Inflammatory macrophage treated with lipopolysaccharide for 1 hour (primary cell): ENCODE measurements at places on chromosomes 11 and 22.

- no peak for DNase-seq
These were observed 435.3 kb downstream of the OPCML start for GRCh38 chr11:133096981-133097380.

- DNase-seq: peak; percentile 9
These were observed 49.2 kb downstream of the DBX1 start for GRCh38 chr11:20110908-20111669.

DNA sequence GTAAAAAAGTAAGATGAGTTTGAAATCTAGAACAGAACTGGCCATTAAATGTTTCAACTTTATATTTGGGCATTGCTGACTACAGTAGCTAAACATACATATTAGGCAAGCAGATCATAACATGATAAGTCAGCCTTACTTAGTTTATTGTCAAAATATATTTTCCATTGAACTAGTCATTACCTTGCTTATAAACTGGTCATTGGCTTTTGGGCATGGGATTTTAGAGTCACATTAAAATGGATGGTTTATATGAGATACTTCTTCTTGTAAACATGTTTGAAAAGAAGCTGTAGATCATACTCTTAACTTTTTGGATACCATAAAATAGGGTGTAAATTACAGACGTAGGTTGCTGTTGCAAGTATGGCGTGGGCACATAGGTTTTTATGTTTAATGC is 2.7 kb downstream of the HIPK3 start:
- no peak for DNase-seq

DNA sequence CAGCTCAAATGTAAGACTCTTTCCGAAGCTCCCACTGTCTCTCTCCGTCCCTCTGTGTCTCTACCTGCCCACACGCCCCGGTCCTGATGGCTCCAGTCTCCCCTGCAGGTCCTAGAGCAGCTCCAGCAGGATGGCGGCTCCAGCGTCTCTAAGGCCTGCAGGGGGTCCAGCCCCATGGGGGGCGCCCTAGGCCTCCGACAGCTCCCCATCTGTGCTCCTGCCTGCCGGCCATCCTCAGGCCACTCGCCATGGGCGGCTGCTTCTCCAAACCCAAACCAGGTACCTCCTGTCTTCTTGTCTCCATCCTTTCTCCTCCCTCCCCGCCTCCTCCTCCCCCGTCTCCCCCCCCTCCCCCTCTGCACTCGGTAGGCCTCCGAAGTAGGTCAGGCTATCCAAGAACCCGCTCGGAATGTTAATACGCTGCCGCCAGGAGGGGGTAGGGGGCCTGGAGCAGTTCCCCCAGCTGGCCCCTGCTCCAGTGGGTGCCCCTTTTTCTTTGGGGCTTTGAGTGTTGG is 699 bp downstream of the AIFM3 start:
- no peak for DNase-seq

- DNase-seq: no peak
These were observed 4.2 kb downstream of the APOBEC3H start for GRCh38 chr22:39101226-39101625.

GRCh38 chr22:19630614-19631013 is 83.7 kb upstream of the SEPTIN5 start:
- DNase-seq: no peak

- no peak for DNase-seq
These were observed 1.9 kb upstream of the SSH3 start for GRCh38 chr11:67301313-67301921.

DNA sequence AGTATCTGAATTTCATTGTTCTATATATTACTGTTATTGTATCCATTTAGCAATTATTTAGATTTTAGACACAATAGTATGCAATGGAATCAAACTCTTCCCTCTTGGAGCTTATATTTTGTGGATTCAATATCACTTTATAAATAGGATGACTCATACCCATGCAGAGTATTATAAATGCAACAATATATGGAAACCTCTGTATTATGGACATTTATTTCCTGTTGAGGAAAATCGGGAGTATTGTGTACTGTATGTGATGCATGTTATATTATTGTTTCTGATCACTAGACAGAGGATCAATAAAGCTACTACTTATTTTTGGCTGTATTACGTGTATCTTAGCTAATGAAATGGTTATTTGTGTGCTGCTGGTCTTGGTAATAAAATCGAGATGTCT is 770 bp downstream of the METTL15 start:
- DNase-seq: no peak

GRCh38 chr11:1925373-1926155 is 6.1 kb downstream of the TNNT3 start:
- DNase-seq: no peak

DNA sequence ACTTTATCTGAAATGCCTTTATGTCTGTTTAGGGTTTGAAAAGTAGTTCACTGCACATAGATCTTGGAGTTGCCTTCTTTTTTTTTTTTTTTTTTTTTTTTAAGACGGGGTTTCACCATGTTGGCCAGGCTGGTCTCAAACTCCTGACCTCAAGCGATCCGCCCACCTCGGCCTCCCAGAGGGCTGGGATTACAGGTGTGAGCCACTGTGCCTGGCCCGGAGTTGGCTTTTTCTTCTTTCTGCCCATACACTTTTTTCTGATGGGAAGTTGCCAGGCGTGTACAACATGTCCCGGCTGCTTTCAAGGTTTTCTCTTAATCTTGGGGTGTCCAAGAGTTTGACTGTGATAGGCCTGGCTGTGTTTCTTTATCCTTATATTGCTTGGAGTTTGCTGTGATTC is 12.9 kb upstream of the GNB1L start:
- DNase-seq: no peak

DNA sequence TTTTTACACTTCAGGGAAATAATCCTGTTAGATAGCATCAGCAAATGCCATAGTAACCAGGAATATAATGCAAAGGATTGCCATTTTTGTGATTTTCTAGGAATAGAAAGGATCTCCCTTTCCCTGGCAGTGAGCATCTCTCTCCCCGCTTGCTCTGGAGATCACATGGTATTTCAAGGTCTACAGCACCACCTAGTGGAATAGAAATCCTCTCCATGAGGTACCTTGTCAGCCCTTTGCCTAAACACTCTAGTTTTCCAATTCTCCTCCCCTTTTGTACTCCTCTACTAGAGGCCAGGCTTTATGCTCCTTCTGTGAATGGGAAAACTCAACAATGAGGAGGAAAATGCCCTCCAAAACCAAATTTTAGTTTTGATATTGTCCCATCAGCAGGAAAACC is 78.4 kb downstream of the XRRA1 start:
- no peak for DNase-seq

- DNase-seq: peak; percentile 96
These were observed 16.0 kb upstream of the PHLDA2 start for GRCh38 chr11:2945031-2945756.

- peak; percentile 4 for DNase-seq
These were observed 96.2 kb downstream of the RASSF10 start for GRCh38 chr11:13105237-13105844.
